ENCODE measurements at places on chromosomes 7 and 10.

DNA sequence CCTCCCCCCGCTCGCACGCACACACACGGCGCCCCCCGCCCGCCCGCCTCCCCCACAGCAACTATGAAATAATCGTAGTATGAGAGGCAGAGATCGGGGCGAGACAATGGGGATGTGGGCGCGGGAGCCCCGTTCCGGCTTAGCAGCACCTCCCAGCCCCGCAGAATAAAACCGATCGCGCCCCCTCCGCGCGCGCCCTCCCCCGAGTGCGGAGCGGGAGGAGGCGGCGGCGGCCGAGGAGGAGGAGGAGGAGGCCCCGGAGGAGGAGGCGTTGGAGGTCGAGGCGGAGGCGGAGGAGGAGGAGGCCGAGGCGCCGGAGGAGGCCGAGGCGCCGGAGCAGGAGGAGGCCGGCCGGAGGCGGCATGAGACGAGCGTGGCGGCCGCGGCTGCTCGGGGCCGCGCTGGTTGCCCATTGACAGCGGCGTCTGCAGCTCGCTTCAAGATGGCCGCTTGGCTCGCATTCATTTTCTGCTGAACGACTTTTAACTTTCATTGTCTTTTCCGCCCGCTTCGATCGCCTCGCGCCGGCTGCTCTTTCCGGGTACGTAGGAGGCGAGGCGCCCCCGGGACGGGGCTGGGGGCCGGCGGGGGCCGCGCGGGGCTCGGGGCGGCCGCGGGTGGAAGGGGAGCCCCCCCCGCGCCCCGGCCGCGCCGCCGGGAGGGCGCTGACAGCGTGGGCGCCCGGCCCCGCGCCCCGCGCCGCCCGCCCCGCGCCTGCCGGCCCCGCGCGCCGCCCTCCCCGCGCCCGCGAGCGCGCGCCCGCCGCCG lies 441 bp downstream of the BMI1 start:
- peak; percentile 55 for DNase-seq

- DNase-seq: no peak
Measured at GRCh38 chr7:142508251-142508650, 241.0 kb upstream of the PRSS1 start.

GRCh38 chr10:132351611-132352010 lies 19.6 kb downstream of the LRRC27 start:
- no peak for DNase-seq

DNA sequence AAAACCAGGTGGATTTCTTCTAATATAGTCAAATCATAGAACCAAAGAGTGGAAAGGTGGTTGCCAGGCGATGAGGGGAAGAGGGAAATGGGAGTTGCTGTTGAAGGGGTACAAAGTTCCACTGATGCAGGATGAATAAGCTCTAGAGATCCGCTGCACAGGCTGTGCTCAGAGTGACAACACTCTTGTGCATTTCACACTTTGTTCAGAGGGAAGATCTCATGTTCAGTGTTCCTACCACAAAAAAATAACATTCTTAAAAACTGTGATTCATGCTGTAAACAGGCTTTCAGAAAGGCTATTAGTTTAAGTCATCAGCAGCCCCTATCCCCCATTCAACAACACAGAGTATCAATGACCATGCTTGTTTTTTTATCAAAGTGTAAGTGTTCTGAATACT lies 213.8 kb downstream of the COBL start:
- DNase-seq: no peak

DNA sequence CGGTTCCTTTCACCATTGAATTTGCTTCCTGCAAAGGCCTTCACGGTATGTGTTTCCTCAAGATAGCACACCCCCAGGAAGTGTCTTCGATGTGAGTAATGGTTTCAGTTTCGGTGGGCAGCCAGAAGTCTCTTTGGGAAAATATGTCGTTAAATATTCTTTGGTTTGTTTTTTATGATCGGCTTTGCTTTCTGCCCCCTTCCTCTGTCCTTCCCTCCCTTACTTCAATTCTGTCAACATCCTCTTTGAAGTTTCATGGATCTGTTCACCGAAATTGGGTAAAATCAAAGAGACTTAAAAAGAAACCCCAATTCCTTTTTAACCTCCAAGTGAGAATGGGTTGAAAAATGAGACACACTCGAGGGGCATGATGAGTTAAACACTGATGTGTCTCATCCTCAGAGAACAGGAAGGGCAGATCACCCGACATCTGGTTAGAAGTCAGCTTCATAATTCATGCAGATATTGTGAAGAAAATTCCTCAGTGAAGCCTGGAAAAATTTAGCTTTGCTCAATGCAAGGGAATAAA lies 170.8 kb upstream of the HABP2 start:
- DNase-seq: peak; percentile 75

DNA sequence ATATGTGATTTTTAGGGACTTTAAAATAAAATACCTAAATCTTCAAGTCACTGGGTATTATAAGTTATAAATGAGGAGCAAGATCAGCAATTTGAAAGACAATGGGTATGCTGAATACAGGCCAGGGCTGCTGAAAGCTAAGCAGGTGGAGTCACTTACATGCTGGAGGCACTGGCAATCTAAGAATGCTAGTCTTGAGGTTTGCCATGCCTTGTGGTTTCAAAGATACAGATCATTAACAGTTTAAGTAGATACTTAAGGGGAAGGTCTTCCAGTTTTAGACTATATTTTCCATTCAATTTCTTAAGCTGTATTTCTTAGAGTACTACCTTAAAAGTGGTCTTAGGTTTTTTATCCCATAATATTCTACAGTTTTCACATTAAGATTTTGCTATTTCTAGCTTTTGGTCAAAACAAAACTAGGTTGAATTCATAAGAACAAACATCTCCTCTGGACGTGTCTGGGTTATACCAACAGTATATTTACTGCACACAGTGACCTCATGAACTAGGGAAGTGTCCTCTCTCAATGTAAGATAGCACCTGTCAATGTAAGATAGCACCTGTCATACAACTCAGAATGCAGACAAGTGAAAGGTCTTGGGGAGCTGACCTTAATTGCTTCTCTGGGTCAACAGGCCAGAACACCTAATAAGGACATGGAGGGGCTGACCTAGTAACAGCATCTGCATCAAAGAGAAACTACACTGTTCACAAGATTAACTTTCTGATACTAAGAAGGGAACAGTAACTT lies 2.0 kb downstream of the SRI start:
- no peak for DNase-seq

DNA sequence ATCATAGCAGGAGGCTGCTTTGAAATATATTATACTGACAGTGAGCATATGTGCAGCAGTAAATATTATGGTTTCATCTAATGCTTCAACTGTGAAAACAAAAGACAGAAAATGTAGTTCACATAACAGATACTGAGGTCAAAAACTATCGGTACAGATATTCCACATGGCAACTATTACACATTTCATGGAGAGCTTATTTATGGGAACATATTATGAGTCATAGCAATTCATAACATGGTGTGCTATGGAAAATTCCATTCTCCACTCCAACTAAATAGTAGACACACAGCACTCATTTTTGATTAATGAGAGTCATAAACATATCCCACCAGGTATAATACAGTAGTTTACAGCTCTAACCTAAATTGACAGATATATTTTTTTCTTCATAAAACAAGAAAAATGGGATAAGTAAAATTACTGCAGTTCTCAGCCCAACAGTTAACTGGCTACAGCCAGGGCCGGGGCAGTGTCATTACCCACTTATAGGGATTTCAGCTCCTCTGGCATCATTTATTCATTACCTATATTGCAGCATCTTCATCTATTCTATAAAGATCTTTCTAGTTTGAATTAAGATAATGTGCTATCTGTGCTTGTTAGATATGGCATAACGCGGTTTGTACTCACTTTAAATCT lies 475.6 kb upstream of the KLF6 start:
- peak; percentile 37 for DNase-seq

- DNase-seq: no peak
Measured at GRCh38 chr7:114784746-114785145, 137.1 kb upstream of the MDFIC start.
